ENCODE measurements at places on chromosomes 3 and 15.

DNA sequence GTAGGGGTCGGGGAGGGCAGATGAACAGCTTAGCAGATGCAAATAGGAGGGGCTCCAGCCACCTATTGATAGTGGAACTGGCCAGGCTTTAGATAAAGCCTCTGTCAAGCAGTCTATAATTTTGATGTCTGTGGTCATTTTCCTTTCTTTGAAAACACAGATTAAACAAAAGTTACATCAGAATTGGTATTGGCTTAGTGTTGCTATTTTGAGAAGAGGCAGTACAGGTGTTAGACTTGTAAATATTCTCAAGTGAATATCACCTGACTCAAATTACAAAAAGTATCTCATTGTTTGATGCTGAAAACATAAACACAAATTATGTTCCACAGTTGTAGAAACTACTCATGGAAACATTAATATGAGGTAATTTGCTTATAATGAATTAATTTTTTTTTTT is 18.1 kb downstream of the GHRL start:
- no peak for DNase-seq

DNA sequence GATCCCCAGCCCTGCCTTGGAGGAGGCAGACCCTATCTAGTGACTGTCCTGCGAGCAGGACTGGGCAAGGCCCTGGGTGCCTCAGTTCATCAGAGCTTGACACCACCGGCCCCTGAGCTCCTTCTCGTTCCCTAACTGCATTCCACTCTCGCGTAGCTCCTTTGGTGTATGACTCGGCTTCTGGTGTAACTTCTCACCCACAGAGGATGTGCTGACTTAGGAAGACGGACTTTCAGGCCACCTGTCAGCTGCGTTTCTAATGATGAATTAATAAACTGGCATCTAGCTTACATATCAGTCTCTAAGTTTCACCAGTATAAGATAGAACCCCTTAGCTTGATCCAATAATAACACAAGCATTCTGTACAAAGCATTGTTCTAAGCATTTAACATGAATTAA is 17.5 kb downstream of the ABCF3 start:
- no peak for DNase-seq

DNA sequence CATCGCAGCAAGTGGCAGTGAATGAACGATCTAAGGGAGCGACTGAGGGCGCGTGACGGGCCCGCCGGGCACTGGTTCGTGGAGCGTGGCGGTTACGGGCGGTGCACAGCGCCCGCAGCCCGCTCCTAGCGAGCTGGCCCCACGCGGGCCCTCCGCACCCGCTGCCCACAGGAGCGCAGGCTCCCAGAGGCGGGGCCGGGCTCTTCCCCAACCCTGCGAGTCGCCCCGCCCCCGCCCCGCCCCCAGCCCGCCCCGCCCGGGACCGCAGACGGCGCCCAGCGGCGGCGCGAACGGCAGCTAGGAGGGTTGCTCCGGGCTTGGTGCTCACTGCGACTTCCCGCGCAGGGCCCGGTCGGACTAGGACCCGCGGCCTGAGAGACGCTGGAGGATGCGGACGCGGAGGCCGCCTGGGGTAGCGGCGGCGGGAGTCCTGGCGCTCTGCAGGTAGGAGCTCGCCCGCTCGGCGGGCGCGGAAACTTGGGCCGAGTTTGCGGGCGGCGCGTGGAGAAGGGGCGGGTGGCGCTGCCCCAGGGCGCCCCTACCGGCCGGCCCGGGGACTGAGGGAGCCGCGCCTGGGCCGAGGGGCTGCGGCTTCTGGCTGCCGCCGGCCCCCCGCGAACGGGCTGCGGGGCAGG is at the start of gene C15orf39:
C15orf39 (plus strand) TSS at position 267 of the 635 bp plus-strand sequence. CDS start 4,167 bp downstream, outside the sequence.
- no peak for DNase-seq

- DNase-seq = no peak
Observed at GRCh38 chr3:170012683-170013400, 25.0 kb upstream of the GPR160 start.

DNA sequence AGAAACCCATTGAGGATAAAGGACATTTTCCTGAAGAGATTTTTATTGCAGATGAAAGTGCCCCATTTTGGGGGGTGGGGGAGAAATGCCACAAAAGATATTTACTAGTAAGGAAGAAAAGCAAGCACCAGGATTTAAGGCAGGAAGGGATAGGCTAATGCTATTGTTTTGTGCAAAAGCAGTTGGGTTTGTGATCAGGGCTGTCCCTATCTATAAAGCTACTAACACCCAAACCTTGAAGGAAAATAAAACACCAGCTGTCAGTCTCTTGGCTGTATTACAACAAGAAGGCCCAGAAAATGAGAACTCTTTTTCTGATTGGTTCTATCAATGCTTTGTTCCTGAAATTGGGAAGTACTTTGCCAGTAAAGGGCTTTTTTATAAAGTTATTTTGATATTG is 56.0 kb downstream of the CD200 start:
- no peak for DNase-seq

DNA sequence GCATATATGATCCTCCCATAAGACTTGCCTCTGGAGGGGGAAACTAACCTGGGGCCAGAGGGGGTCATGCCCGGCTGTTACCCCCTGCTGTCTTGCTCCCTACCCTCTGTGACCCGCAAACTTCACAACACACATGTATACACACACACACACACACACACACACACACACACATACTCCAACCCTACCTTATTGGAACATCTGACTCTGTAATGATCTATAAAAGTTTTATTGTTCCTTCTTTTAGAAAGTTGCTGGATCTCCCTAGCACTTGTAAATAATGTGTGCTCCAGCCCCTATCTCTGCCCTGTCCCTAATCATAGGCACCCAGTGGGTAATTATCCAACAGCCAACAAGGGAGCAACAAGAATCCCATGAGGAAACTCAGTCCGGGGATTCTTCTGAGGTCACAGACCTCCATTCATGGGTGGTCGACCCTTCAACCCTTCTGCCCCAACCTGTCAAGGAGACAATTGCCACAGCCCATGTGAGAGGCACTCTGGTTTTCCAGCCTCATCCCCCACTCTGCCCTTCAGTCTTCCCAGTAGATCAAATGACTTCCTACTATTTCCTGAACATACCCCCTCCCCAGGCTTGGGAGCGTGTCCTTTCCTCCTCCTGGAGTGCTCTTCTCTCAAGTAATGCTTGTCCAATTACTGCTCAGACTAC is 14.0 kb upstream of the TPM1 start:
- no peak for DNase-seq

GRCh38 chr3:182063742-182064141 is 352.0 kb downstream of the SOX2 start:
- DNase-seq = no peak

- DNase-seq = no peak
Observed at GRCh38 chr15:64747578-64747977, 27.8 kb downstream of the RBPMS2 start.

DNA sequence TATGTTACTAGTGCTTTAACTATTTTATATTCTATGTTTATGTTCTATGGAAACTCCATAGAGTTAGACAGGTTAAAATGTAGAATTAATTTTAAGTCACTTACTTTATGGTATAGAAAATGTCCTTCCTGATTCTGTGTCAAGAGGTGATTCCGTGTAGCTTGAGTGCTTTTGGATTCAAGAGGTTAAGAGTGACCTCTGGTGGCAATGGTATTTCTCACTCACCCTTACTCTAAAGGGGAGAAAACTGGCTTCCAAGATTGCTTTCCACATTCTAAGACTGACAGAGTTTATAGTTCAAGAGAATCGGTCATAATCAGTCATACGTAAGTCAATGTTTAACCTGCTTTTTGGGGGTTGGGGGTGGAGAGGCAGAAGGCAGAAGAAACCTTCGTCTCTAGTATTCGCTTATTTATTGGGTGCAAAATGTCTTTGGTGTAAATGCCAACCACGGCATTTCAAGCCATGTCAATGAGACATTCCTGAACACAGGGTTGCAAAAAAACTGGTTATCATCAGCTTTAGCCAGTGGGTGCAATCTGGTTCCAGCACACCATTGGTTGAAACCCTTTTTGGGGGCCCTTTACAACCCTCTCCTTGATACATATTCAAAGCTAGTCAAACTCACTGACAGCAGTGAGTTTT is 92.0 kb upstream of the VGLL3 start:
- no peak for DNase-seq

- no peak for DNase-seq
Observed at GRCh38 chr3:159600291-159600690, 388.3 kb upstream of the IL12A start.

DNA sequence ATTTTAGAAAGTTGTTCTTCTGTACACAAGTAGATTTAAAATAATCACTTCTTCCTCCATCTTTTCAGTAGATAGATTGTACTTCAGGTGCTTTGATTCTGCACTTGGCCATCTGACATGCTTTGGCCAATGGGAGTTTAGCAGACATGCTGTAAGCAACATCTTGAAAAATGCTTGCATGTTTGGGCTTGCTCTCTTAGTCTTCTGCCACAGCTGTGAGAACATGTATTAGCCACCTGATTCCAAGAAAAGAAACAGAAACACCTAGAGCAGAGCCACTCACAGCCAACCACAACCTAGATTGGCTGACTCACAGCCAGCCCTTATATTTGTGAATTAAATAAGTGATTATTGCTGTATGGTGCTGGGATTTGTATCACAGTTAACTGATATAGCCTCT is 70.2 kb upstream of the GADL1 start:
- no peak for DNase-seq

Measured in AG04449 (cell line).